ENCODE measurements at places on chromosomes 13 and 19. TPM values are rescaled to one million over a fixed set of nuclear protein-coding genes. Genes with fewer than 3 reads are reported as not detected.

The C19orf67 gene
- total RNA-seq, result 0.27 TPM

The CUL4A gene
- total RNA-seq, result 59.8 TPM

The ZNF296 gene
- total RNA-seq, result 2.8 TPM

The BAX gene
- total RNA-seq, result 125 TPM

The DLEU7 gene
- 0.17 TPM for total RNA-seq

The TBC1D4 gene
- total RNA-seq, result 13.8 TPM

The COL5A3 gene
- total RNA-seq, result 7.2 TPM

The SELENOV gene
- total RNA-seq, result not detected

The KLK5 gene
- not detected for total RNA-seq

All from mucosa of descending colon (tissue), 3 donors.